CD4-positive, alpha-beta T cell treated with Interferon alpha-2 for 1 hour (primary cell): ENCODE measurements at places on chromosomes 1 and 21.
A peak's percentile ranks its signal among the peaks of the same experiment; 100 is the strongest.

DNA sequence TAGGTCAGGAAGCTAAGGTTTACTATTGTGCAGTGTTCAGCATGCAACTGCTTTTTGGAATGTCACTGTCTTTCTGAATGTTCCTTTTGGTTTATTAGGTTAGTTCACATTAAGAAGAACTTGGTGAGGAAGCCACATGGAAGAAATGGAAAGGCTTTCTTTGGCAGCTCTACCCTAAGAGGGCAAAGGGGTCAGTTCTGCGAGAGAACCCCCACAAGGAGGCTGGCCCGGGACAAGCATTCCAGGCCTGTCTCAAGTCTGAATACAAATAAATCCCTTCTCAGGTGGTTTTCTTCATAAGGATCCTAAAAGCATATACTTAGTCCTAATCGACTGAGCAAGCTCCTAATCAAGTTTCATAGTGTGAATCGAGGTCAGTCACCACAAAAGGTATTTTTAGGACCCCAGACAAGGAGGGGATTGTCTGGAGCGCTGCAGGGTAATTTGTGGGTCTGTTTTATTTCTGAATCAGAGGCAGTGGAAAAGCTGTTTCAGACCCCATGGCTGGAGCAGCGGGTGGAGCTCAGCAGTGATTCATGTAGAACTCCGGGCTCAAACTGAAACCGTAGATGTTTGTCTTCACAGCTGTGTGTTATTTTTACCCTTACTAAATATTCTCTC is 63.3 kb downstream of the ERG start:
- DNase-seq = no peak

- DNase-seq = no peak
These were observed 553.0 kb downstream of the PTPRU start for GRCh38 chr1:29789221-29789909.

GRCh38 chr1:75264112-75264511 is 129.9 kb downstream of the LHX8 start:
- DNase-seq = no peak

GRCh38 chr1:163055531-163055930 is 13.6 kb upstream of the RGS4 start:
- no peak for DNase-seq

GRCh38 chr1:117467336-117467735 is 100.1 kb downstream of the MAN1A2 start:
- no peak for DNase-seq

DNA sequence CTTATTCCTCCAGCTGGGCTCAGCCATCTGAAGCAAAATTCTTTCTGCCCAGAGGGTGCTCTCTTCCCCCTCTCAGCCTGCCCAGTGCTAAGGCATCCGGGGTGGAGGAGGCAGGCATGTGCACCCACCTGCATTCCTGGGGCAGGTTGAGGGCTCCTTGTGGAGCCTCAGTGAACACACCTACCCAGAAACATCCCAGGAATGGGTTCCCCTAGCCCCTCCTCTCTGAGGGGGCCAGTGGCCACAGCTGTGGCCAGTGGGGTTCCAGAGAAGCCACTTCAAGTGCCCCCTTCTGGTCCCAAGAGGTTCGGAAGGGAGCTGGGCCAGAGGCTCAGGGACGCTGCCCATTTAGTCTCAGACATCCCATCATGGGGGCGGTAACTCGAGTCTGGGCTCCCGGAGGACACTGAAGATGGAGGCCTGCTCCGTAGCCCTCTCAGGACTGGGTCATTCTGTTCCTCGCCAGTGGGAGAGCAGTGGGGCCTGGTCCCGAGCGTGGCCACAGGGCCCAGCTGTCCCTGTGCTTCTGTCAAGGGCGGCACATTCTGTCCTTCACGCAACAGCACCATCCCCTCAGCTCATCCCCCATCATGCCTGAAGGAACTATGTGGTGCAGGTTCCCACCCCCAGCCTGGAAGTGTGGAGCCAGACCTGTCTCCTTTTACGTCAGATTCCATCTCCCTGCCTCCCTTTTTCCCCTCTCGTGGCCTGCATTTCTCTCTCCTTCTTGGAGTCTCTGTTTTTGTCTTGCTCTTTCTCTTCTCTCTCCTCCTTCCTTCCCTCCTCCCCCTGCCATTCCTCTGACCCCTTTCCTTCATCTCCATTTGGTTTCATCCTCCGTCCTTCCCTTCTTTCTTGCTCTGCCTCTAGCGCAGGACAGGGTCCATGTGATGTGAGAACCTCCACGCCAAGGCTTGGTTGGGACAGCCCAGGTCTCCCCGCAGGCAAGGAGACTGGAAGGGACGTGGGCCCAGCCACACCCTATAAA is 49.6 kb upstream of the KDM4A start:
- DNase-seq = no peak

DNA sequence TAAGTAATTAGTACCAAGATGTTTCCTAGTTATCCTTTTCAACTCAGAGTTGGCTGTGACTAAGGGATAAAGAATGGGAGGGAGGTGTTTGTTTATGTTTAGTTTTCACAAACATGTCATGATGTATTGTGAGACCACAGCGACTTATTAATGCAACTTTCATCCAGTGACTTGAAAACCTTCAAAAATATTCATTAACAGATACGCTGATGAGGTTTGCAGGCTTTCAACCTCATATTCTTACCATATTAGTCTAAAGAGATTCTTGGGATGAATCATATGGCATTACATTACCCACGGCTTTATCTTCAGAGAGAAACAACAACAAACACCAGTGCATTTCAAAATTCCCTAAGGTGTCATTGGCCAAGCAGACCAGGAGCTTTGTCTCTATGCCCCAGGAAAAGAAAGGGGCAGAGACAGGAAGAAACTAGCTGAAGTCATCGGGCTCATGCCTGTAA is 36.4 kb downstream of the PALMD start:
- DNase-seq = no peak

DNA sequence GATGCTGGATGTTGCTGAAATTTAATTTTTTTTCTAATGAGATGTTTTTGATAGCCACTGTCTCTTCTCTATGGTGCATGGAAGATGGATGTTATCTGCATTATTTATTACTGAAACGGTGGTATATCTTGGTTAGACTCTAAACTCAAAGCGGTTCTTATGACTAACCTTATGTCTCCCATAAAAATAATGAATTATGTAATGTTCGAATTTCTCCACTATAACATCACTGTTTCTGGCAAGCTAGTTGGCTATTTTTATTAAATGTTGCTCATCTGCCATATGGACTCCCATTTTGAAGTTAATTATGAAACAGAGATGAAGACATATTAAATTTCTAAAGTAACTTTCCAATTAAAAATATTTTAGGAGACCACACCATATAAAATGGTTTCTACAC is 808.6 kb upstream of the ADGRL4 start:
- no peak for DNase-seq

GRCh38 chr1:11474826-11475225 is 4.1 kb upstream of the DISP3 start:
- DNase-seq = no peak

DNA sequence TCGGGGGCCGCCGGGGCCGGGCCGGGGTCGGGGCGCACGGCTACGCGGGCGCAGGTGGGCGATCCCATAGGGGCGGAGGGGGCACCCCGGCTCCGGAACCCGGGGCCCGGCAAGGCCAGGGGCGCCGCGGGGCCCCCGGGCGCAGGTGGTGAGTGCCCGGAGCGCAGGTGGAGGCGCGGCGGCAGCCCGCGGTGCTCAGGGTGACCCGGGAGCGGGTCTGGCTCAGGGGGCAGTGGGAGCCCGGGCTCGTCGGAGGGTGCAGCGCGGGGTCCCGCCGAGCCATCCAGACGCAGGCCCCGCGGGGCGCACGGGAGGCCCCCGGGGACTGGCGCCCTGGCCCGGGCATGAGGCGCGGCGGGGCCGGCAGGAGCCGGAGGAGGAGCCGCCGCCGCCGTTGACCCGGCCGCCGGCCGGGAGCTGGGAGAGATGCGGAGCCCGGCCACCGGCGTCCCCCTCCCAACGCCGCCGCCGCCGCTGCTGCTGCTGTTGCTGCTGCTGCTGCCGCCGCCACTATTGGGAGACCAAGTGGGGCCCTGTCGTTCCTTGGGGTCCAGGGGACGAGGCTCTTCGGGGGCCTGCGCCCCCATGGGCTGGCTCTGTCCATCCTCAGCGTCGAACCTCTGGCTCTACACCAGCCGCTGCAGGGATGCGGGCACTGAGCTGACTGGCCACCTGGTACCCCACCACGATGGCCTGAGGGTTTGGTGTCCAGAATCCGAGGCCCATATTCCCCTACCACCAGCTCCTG is 489 bp downstream of the CELSR2 start:
- no peak for DNase-seq

DNA sequence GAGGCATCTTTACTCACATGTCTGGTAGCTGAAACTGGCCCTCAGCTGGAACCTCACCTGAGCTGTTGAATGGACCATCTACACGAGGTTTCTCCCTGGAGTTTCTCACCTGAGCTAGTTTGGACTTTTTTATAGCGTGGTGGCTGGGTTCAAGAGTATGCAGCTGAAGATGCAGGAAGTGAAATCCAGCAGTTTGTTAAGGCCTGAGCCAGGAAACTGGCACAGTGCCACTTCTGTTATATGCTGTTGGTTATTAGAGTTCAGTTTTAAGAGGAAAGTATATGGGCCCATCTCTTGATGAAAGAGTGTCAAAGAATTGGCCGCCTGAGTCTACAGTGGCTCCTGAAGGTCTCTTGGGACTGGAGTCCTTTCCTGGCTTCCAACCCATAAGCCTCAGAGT is 35.6 kb downstream of the STUM start:
- no peak for DNase-seq

- no peak for DNase-seq
These were observed 329.8 kb upstream of the VAMP3 start for GRCh38 chr1:7441143-7441841.

- no peak for DNase-seq
These were observed 189.4 kb upstream of the FGGY start for GRCh38 chr1:59107516-59107915.

DNA sequence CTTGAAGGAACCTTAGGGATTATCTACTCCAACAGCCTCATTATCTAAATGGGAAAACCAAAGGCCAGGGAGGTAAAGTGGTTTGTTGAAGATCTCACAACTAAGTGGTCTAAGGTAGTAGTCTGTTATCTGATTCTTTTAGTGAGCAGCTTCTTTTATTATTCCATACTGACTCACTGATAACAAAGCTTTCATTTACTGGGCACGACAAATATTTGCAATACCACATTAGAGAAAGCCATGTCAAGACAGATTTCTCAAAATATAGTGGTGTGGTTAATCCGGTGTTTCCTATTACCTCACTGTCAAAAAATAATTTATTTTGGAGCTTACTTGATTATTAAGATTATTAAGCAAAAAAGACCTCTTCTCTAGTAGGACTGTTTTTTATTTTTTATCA is 369.1 kb downstream of the S1PR1 start:
- DNase-seq = no peak

- no peak for DNase-seq
These were observed 402.6 kb downstream of the TTLL7 start for GRCh38 chr1:83596331-83596730.

DNA sequence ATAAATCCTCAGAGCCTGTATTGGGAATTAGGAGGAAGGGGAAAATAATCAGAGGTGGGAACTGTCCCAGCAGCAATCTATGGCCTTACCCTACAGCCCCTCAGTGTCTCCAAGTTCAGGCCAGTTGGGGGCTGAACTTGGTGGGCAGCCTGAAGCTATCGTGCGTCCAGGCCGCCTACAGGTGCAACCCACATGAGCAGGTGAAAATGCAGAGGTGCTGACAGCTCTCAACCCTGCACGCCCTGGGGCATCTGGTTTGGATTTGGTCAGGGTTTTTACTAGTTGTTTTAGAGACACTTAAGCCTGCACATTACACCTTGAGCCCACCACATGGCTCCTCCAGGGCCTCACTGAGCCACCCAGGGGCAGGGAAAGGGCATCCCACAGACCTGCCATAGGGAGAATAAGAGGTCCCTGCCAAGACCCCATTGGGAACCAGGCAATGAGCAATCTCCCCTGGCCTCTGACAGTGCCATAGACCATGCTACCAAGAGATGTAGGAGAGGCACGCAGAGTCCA is 209.5 kb downstream of the FOXD2 start:
- no peak for DNase-seq

DNA sequence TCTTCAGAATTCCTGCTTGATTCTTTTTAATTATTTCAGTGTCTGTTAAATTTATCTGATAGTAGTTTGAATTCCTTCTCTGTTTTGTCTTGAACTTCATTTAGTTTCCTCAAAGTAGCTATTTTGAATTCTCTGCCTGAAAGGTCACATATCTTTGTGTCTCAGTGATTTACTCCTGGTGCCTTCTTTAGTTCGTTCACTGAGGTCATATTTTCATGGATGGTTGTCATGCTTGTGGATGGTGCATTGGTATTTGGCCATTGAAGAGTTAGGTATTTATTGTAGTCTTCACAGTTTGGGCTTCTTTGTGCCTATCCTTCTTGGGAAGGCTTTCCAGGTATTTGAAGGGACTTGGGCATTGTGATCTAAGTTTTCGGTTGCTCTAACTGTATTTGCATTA is 267.9 kb downstream of the HHAT start:
- DNase-seq = no peak

DNA sequence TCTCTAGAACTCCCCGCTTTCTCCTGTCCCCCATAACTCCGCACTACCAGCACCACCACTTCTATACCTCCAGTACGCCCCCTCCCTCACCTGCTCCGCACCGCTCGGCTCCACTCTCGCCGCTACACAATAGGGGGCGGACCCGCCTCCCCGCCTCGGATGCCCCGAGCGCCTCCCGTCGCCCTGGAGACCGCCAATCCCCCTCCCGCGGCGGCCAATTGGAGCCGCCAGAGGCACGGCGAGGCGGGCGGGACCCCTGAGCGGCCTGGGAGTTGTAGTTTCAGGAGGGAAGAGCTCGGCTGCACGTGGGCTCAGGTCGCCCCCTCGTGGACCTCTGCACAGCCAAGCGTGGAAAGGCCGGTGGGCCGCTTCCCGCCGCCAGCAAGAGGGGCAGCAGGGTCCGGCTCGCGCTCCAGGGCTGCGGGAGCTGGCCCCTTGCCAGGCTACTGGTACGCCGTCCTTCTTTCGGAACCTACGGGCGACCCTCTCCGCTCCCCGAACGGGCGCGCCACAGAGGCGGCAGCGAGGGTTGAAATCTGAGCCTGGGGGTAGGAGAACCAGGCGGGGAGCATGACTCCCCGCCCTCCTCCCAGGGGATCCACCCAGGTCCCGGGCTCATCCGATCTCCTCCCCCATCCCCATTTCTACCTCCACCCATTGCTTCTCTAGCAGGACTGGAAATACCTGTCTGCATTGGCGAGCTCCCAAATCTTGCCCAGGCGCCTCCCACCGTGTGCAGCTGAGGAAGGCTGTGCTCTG is at the start of gene IGSF9:
TSS of gene IGSF9 (minus strand) at position 131 of the 759 bp plus-strand sequence. CDS start 2,159 bp downstream, outside the sequence.
- peak; percentile 81 for DNase-seq

- no peak for DNase-seq
These were observed 82.5 kb upstream of the EDN2 start for GRCh38 chr1:41566969-41567368.

DNA sequence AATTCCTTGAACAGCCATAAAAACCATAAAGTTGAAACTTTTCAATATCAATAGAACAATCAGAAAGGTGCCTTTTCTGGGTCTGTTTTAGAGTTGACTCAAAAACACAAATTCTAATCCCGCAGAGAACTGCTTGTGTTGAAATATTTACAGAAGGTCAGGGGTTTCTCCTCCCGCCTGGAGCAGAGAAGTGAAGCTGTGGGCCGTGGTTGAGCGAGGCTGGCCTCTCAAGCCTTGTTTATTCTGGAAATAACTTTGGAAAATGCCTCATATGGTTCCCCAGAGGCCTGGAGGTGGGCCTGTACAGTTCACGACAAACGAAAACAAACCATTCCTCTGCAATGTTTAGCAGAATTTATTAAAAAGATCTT is 90.8 kb upstream of the ERRFI1 start:
- DNase-seq = no peak
